Hematopoietic multipotent progenitor cell treated with erythropoietin and hydrocortisone succinate and interleukin-3 and kit ligand, for 4 days (in vitro differentiated cells): ENCODE measurements at places on chromosomes 2 and 18.
A peak's percentile ranks its signal among the peaks of the same experiment; 100 is the strongest.

DNA sequence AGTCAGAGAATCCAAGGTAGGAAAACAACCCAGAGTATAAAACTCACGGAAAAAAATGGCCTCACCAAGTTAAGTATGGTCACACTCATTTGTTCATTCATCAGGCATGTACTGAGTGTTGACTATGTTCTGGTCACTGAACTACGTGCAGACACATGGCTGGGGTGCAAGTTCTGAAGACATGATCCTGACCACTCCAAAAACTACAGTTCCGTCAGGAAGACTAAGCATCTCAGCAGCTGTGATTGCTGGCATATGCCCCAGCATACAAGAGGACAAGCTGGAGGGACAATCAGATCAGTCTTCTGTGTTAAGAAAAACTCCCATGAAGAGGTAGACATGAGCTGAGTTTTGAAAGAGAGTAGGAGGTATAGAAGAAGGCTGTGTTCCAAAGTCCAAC lies 72.8 kb downstream of the TCF4 start:
- no peak for DNase-seq

DNA sequence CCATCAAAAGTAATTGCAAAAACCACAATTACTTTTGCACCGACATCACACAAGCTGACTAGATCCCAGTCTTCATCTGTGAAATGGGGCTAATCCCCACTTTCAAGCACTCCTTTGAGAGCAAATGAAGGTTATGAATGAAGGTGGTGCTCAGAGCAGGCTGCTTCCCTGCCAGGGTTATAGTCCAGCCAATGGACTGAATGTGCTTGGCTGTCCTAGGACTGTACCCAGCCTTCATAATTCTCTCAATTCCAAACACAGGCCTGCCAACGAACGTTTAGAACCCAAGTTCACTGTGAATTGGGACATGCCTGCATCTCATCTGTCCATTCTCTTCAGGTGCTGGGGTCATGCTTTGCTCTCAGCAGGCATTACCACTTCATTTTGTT lies 27.8 kb upstream of the ICOS start:
- no peak for DNase-seq

- no peak for DNase-seq
These were observed 65.1 kb downstream of the EDAR start for GRCh38 chr2:108923736-108924579.

- peak; percentile 82 for DNase-seq
These were observed 36.4 kb downstream of the WDSUB1 start for GRCh38 chr2:159249990-159250715.

- DNase-seq, result no peak
These were observed 133.6 kb downstream of the TPO start for GRCh38 chr2:1546901-1547300.

DNA sequence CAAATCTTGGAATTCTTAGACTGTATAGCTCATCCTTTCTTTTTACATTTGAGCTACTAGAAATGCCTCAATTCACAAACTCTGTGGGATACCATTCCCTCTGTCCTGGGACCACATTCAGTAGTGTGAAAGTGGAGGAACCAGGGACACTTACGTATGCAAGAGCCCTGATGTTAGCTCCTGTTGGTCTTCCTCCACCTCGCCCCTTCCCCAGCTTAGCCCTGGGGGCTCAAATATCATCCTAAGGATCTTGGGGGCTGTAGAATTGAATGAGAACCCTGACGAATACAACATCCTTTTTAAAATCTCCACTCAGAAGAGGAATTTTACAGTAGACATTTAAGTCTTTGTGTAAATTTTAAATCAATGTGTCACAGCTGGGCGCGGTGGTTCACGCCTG lies 65.2 kb upstream of the RAPH1 start:
- DNase-seq, result no peak

DNA sequence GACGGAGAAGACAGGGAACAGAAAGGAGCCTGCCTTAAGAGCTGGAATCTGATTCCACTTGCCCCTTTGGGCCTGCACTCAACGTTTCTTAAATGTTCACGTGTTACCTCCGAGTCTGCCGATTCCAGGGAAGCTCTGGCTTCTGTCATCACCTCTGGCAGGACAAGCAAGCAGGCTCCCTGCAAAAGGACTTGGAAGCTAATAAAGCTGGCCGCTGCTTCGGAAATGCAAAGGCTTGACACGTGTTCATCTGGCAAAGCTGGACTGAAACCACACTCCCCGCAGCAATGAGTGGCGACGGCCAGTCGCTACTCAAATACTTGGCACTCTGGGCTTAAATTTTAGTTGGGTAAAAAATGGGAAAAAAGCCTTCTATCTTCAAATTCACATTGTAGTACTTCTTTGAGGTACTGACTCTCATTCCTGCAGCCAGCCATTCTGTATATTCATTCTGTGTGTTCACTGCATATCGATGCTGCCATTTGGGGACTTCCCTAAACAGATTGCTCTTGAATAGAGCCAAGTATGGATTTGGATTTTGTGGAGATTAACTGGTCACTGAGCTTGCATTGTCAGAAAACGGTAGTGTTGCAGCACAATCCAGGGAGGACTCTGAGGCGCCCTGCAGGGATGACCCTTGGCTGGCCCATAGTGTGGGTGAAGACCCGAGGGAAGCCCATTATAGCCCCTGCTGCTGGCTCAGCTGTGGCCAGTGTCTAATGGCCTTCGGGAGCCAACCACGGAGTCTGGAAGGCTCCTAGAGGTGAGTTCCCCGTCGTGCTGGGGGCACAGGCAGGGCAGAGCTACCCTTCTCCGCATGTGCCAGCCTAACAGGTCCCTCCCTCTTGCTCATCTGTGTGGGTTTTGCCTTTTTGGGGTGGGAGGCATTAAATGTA lies 231.5 kb downstream of the PRKCE start:
- no peak for DNase-seq

DNA sequence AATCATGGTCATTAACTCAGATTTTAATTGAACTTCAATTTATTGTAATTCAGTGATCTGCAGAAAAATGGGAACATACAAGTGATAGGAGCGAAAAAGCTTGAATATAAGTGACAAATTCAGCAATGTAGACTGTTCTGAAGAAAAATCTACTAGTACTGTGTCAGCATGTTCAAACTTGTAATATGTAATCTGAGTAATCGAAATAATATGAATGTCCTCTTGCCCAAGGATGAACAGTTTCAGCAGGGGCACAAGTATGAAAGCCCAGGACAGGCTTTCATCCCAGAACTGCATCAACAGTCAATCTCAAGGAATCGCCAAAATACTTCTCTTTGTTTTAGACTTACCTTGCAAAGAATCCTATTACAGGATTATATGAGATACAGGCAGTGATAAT lies 1110.5 kb downstream of the LRP1B start:
- no peak for DNase-seq

DNA sequence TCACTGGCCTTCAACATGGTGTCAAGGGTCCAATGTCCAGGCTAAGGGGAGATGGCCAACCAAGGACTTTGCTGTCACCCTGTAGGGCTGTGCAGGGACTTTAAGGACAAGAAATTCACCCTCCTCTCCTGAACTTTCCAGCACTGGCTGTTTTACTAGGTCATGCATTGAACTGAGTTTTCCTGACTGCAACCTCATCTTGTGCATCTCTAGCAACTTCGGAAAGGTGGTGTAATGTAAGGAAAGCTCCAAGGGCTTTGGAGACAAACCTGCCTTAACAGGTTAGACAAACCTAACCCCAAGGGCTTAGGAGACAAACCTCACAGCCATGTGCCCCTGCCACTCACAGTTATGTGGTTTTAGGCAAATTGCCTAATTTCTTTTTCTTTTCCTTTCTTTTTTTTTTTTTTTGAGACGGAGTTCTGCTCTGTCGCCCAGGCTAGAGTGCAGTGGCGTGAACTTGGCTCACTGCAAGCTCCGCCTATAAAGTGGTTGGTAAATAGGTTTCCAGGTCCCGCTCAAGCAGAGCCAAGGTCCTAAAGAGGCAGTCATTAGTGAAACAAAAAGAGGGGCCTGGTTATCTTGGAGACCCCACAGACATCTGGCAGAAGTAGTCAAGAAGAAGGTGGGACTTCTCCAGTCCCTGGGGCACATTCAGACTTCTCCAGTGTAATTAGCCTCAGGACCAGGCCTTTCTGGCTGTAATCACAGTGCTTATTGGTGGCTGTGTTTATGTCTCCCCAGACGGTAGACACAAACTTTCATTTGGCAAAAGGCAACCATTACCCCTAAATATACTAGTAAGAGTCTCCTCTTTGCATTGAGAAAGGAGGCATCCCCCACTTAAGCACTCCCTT lies 37.6 kb upstream of the PMAIP1 start:
- DNase-seq, result peak; percentile 40

- DNase-seq, result peak; percentile 42
These were observed 68.0 kb downstream of the DAW1 start for GRCh38 chr2:227939271-227940027.

- DNase-seq, result no peak
These were observed 142.4 kb upstream of the ALPP start for GRCh38 chr2:232236200-232236599.

DNA sequence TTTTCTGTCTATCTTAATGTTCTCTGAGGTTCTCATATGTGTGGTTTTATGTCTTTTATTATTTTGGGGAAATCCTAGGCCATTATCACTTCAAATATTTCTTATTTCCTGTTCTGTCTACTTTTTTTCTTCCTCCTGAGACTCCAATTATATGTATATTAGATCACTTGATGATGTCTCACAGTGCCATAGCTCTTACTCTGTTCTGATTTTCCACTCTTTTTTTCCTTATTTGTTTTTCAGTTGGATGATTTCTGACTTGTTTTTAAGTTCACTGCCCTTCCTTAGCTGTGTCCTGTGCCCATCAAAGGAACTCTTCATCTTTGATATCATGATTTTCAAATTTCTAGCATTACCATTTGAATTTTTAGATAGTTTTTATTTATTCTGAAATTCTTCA lies 24.1 kb downstream of the FAM228B start:
- no peak for DNase-seq

DNA sequence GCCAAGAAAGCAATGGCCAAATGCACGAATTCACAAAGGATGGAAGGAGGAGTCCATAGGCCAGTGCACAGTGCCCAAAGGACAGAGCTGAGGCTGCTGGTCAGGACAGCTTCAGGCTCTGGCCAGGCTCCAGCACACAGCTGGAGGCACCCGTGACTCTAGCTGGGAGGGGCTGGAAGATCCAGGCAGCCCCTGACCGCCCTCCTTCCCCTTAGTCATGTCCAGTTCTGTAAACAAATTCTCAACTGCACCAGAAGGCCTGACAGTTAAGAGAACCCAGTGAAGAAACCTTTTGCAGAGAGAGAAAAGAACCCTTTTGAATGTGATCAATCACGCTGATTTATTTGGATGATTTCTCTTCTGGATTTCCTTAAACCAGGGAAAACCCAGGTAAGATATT lies 7.7 kb upstream of the YWHAQ start:
- no peak for DNase-seq

DNA sequence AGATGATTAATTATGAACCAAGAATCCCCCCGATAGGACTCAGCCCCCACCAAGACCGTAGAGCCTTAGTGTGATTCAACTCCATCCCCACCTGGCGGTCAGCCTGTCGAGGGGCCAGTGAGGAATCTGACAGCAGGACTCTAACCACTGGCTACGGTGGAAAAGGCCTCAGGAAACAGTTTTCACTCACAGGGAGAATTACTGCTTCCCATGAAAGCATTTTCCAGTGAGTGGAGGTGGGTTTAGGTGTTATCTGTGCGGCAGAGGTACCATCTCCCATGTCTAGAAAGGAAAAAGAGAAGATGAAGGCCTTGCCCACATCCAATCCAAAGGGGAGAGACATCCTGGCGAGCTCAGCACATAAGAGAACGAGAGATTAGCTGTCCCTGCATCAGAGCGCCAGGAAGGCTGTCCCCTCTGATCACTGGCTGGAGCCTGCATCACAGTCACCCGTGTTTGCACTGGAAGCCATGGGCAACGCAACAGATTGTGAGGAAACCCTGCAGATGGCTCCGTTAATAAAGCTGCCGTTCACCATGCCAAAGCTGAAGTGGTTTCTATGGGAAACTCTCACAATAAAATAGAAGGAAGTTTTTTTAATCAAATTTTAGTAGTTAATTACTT lies 22.3 kb downstream of the COX7A2L start:
- no peak for DNase-seq
